ENCODE measurements at places on chromosomes 6 and 20. TPM values are rescaled to one million over a fixed set of nuclear protein-coding genes. Genes with fewer than 3 reads are reported as not detected.

GRCh38 chr6:5778317-5778857, 228.3 kb downstream of the NRN1 start:
- DNase-seq, result no peak

- DNase-seq, result no peak
Measured at GRCh38 chr6:43142101-43142500, 29.0 kb upstream of the SRF start.

Gene NKAPL
- not detected for total RNA-seq

DNA sequence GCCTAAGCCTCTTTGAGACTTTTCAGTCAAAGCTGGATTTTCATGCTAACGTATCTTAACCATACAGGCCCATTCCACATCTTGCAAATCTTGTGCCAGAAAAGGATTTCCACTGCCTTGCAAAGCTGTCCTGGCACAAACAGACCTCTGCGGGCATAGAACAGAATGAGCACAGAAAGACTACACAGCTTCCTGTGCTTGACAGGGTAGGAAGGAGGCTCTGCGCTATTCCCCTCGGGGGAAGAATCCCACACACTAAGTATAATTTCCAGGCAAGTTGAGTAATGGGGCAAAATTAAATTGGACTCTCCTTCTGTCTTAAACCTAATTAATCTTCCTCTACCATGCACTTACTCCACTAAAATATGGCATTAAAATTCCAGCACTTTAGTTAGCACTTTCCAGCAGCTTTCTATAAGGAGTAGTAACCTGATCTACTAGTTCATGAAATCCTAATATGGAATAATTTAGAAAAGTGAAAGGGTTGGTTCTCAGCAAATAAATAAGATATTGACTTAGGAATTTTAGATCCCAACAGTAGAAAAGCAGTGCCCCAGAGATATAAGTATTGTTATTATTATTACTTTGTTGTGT, 532.1 kb upstream of the JAG1 start:
- DNase-seq, result no peak

Gene ZFAND3
- total RNA-seq, result 62.8 TPM

Measured in chondrocyte (in vitro differentiated cells).